ENCODE measurements at places on chromosomes 13 and 19.

DNA sequence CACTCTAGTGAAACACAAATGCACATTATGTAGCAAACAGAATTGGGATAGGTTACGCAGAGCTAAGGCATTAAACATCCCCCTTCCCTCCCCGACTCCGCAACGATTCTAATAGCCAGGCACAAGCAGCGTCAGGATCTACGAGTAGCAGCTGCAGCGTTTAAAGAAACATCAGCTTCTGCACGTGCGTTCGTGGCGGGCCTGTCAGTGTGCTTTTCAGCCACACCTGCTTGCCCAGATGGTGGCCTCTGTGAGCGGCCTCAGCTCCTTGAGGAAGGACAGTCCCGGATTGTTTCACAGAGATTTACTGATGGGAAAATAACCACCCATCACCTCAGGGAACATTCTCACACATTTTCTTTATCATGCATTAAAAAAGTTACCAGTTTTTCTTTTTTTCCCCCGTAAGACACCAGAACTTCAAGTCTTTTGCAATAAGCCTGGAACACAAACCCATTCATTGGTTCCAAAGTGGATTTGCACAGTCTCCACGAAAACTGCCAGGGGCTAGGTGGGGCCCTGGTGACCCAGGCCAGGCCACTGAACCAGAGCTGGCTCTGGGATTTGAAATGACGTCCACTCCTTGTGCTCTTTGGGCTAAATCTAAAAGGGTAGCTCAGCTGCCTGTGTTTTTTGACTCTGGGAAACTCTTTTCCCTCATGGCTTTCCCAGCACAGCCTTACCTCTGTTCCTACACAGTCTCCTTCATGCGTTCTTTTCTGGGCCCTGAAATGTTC, 325.5 kb downstream of the KCNRG start:
- peak; percentile 33 for DNase-seq

GRCh38 chr19:45040059-45040771, 1.4 kb downstream of the CLASRP start:
- no peak for DNase-seq

DNA sequence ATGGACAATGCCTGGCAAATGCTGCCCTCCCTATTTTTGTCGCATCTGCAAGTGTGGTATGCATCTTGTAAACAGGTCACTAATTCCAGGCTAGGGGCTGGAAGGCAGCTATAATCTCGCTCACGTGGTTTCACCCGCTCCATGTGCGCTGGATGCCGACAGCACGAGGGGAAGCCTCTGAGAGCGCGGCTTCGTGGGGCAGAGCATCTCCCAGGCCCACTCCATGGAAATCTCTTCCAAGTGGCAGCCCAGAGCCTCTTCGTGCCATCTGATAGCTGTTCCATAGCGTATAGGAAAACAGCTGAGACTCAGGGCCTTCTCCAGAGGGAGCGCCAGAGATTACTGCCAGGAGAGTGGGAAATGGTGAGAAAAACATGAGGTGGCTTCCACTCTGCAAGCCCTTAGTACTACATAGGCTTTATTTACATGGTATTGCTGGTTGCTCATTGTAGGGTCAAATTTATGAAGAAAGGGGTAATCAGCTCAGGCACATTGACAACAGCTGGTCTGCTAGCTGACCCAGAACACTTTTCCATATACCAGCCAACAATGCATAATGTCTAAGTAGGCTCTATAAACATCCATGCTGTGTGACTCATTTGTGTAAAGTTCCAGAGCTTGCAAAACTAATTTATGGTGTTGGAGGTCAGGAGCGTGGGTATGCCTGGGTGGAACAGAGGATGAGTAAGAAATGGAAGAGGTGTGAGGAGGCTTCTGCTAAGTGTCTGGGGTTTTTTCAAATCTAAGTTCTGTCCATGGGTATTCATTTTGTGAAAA, 165.2 kb downstream of the SHISA2 start:
- no peak for DNase-seq

- no peak for DNase-seq
These were observed 2.3 kb upstream of the ZNF347 start for GRCh38 chr19:53161123-53161522.

DNA sequence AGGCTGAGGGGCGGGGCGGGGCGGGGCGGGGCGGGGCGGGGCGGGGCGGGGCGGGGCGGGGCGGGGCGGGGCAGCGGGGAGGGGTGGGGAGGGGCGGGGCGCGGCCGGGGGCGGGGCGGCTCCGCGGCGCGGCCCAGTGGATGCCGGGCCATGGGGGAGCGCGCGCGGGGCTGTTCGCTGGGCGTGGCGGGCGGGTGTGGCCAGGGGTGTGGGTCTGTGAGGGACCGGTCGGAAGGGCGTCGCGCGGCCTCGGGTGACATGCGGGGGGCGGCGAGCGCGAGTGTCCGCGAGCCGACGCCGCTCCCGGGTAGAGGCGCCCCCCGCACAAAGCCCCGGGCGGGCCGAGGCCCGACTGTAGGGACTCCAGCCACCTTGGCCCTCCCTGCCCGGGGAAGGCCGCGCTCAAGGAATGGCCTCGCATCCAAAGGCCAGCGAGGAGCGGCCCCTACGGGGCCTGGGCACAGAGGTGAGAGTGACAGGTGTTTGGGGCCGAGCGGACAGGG, at the start of gene ZFP28:
Gene ZFP28, plus strand, starts transcription at position 188 of the 503 bp plus-strand sequence. Its CDS starts 71 bp downstream, at position 259.
- DNase-seq, result peak; percentile 90

GRCh38 chr13:23749288-23749873, 139.8 kb downstream of the MIPEP start:
- DNase-seq, result no peak

GRCh38 chr13:20714161-20714560, 10.7 kb downstream of the IL17D start:
- no peak for DNase-seq

GRCh38 chr19:17625043-17625442, 63.1 kb downstream of the UNC13A start:
- no peak for DNase-seq

- DNase-seq, result no peak
These were observed 14.0 kb downstream of the ZNF114 start for GRCh38 chr19:48283908-48284307.

- no peak for DNase-seq
These were observed 270.4 kb downstream of the DCT start for GRCh38 chr13:94209117-94209516.

- DNase-seq, result no peak
These were observed 22.8 kb upstream of the RNF17 start for GRCh38 chr13:24741016-24741662.

DNA sequence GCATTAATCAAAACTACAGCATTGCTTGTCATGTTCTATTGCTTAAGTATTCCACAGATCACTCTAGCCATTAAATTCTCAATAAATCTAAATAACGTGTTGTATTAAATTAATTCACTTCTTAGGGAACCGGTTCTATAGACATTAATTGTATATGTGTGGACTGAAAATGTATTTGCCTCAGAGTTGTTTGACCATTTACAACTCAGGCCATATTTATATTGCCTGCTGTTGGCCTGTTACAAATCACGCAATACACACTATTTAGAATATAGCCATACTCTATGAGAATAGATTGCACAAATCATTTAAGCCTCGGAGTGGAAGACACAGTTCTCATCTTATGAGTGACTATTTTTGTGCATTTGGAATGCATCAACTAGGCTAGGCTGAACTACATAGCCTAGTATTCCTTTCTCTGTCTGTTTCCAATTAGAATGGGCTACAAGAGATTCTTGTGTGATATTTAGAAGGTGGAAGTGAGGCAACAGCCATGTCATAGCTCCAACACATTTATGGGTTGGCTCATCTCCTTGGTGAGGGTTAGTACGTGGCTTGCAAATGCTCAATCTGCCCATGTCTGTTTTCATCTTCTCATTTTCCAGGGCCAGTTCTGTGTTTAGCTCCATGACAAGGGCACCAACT, 1116.1 kb downstream of the PCDH9 start:
- no peak for DNase-seq

DNA sequence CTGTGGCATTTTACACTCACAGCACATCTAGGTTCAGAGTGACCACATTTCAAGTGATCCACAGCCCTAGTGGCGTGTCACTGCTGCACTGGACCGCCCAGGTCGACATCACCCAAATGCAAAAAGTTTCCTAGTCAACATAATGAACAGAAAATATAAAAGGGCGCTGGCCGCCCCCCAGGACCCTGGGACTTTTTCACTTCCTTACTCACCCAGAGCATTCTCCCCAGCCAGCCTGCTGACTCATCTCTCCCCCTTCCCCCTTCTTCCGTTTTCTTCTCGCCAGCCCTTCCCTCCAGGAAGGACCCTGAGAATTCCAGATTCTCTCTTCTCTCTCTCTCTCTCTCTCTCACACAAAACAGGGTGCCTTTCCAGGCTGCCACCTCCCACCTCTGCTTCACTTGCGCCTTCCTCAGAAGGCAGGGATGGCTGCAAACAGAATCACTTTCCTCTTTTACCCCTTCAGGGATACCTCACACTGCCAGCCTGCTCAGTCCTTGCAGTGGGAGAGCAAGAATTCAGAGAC, 21.0 kb upstream of the GRWD1 start:
- no peak for DNase-seq

DNA sequence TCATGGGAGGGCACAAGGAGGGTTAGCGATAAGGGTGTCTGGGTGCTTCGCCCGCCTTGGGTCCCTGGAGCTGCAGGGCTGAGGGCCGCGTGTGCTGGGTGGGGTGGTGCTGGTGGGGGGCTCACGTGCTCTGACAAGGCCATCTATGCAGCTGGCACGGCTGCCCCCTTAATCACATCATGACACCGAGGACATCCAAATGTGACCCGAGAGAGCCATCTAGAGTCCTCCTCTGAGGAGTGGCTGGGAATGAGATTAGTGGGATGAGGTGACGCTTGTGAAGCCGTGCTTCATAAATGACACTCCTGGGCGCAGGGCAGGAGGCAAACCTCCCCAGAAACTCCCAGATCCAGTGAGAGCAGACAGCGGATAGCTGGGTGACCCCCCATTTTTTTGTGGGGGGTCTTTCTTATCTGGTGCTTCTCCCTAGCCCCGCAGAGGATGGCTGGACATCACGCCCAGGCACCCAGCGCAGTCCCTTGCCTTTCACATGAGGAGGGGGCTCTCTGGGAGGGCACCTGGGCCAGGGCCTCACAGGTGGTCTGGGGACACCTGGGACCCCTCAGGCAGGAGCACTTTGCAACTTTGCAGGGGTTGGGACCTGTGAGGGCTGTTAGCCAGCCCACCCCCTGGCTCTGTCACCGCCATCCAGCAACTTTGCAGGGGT, 6.6 kb downstream of the FZR1 start:
- no peak for DNase-seq

- no peak for DNase-seq
These were observed 5.0 kb upstream of the SLC7A9 start for GRCh38 chr19:32874605-32875004.

- DNase-seq, result no peak
These were observed 27.5 kb upstream of the SIGLEC11 start for GRCh38 chr19:49988433-49988832.

- no peak for DNase-seq
These were observed 268.2 kb upstream of the MAB21L1 start for GRCh38 chr13:35744566-35745178.

- DNase-seq, result peak; percentile 12
These were observed 26.4 kb upstream of the ZNF507 start for GRCh38 chr19:32318884-32319520.

- DNase-seq, result no peak
These were observed at the start of gene PSPN for GRCh38 chr19:6375411-6376010. TSS of gene PSPN (minus strand) at chr19:6375933. CDS start at chr19:6375849, 84 bp downstream.

All from right kidney (tissue), 9 donors.